ENCODE measurements at places on chromosomes 2 and 18.

DNA sequence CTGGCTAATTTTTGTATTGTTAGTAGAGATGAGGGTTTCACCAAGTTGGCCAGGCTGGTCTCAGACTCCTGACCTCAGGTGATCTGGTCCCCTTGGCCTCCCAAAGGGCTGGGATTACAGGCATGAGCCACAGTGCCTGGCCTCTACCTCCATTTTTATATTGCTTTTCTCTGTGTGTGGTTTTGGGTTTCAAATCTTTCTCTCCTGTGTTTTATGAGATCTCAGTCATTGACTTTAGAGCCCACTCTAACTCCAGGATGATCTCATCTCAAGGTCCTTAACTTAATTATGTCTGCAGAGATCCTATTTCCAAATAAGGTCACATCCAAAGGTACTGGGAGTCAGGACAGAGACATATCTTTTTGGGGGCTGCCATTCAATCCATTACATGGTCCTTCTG, 24.7 kb downstream of the ARL4C start:
- no peak for DNase-seq

- no peak for DNase-seq
These were observed 653.7 kb downstream of the METTL4 start for GRCh38 chr18:1917569-1917968.

DNA sequence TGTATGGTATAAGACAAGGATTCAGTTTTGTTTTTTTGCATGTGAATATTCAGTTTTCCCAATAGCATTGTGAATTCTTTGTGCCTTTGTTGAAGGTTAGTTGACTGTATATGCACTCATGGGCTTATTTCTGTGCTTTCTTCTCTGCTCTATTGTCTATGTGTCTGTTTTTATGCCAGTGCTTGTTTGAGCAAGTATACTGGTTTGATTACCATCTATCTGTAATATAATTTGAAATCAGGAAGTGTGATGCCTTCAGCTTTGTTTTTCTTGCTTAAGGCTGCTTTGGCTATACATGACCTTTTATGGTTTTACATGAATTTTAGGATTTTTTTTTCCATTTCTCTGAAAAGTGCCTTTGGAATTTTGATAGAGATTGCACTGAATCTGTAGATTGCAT, 23.5 kb downstream of the COLEC11 start:
- DNase-seq, result no peak

- DNase-seq, result no peak
These were observed 664 bp downstream of the CAMKMT start for GRCh38 chr2:44362207-44363015.

GRCh38 chr2:19178175-19178574, 180.2 kb downstream of the OSR1 start:
- DNase-seq, result no peak
